GM23338 (cell line): ENCODE measurements at places on chromosomes 1 and 21.

DNA sequence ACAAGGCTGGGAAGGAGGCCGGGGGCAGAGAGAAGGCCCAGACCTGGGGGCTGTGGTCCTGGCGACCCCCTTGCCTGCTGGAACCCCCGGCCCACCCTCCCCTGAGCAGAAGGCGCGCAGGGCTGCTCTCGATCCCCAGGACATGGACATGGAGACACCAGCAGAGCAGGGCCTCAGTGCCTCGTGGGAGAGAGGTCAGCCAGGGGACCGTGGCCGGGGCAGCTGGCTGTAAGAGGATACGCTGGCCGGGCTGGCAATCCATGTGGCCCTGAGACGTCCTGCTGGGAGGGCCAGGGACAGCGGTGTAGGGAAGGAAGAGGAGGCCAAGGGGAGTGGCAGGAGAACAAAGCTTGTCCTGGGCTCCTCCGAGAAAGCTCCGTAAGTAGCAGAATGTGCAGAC, 132.2 kb downstream of the CASZ1 start:
- DNase-seq, result no peak
- H3K4me3 ChIP-seq, result no peak overlapping the region

DNA sequence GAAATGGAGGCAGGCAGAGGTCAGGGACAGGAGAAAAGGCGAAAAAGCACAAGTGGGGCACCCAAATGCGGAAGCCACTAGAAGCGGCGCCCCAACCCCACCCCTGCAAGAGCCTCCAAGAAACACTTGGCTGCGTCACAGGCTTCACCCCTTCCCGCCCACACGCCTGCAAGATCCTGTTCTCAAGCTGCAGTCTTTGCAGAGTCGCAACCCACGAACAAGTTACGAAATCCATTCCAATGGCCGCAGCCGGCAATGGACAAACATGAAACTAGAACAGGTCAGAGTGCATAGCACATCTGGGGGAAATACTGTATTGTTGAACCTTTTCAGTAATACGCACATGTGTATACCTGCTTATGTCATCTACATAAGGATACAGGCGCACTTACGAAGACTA, 103.6 kb downstream of the PSMG1 start:
- H3K4me3 ChIP-seq, result no peak overlapping the region
- H3K27me3 ChIP-seq, result no peaks in the 10 kb centered on the region
- no peak for DNase-seq
- H3K36me3 ChIP-seq, result peaks cover 3% of the 10 kb centered on the region; the same call in 1 of the 2 replicates
- peaks cover 4% of the 10 kb centered on the region; the same call in 1 of the 2 replicates for H3K4me1 ChIP-seq

DNA sequence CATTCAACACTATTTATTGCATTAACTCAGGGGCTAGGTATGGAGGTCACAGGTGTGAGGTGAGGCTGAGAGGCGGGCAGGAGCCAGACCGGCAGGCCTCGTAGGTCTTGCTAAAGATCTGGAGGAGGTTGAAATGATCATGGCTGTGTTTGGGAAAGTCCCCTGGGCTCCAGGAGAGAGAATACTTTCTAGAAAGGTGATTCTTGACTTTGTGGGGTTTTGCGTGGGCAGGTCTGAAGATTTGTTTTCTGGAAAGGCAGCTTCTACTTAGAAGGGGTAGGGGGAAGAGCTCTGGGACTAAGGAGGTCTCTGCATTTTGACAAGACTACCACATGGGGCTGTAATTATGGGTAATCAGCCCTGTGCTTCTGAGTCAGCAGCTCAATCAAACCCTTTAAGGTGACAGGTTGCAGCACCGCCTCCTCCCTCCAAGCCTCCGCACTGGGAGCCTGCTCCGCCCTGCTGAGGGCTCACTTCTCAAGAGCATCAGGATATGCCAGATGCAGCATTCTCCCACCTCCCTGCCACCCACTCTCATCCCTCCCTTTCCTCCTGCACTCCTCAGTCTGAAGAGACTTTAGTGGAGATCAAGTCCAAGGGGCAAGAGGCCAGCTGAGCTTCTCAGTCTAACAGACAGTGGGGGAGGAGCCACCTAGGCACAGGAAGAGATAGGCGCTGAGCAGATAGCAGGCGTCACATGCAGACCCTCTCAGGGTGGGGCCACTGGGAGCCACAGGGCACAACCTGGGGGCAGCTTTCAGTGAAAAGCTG, 30.5 kb downstream of the SLC30A1 start:
- H3K27ac ChIP-seq, result no peak overlapping the region
- H3K27me3 ChIP-seq, result no peaks in the 10 kb centered on the region
- H3K36me3 ChIP-seq, result no peaks in the 10 kb centered on the region
- no peak overlapping the region for H3K4me3 ChIP-seq
- H3K4me1 ChIP-seq, result peaks cover 9% of the 10 kb centered on the region; the same call in 1 of the 2 replicates

DNA sequence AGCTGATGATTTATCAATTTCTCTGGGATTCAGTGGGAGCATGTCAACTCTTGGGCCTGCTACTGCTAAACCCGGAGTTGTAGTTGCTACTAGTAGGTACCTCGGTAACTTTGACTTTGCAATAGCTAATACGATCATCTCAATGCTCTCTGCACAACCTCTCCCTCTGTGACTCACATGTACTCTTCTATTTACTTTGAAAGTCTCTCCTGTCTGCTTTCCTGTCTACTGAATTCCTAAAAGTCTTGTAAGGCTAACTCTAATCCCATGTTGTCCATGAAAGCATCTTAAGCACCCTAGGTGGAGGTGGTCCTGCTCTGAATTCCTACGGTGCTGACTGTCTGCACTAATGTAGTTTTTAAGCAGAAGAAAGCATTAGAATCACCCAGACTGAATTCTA, 29.3 kb downstream of the SLC9C2 start:
- no peaks in the 10 kb centered on the region for H3K36me3 ChIP-seq
- H3K4me3 ChIP-seq, result no peak overlapping the region
- DNase-seq, result no peak
- no peaks in the 10 kb centered on the region for H3K4me1 ChIP-seq
- no peaks in the 10 kb centered on the region for H3K27me3 ChIP-seq

DNA sequence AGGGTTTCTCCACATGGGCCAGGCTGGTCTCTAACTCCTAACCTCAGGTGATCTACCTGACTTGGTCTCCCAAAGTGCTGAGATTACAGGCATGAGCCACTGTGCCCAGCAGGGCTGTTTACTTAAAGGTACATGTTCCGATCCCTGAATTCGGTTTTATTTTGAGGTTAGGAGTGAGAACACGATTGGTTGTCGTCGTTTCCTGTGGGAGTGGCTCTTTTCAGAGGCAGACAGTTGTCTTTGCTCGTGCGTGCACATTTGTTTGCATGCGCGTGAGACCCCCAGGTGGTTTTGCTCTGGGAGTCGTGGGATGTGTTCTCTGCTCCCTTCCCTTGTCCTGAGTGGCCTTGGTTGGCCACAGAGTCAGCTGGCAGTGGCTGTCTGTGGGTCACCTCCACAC, 60.2 kb downstream of the SKI start:
- no peak for DNase-seq
- peaks cover 20% of the 10 kb centered on the region for H3K4me1 ChIP-seq
- no peak overlapping the region for H3K27ac ChIP-seq
- no peaks in the 10 kb centered on the region for H3K27me3 ChIP-seq
- no peaks in the 10 kb centered on the region for H3K36me3 ChIP-seq

- no peaks in the 10 kb centered on the region for H3K27me3 ChIP-seq
- no peaks in the 10 kb centered on the region for H3K36me3 ChIP-seq
- no peak overlapping the region for H3K4me3 ChIP-seq
- no peak for DNase-seq
Observed at GRCh38 chr1:174815474-174815908, 184.3 kb upstream of the CACYBP start.

DNA sequence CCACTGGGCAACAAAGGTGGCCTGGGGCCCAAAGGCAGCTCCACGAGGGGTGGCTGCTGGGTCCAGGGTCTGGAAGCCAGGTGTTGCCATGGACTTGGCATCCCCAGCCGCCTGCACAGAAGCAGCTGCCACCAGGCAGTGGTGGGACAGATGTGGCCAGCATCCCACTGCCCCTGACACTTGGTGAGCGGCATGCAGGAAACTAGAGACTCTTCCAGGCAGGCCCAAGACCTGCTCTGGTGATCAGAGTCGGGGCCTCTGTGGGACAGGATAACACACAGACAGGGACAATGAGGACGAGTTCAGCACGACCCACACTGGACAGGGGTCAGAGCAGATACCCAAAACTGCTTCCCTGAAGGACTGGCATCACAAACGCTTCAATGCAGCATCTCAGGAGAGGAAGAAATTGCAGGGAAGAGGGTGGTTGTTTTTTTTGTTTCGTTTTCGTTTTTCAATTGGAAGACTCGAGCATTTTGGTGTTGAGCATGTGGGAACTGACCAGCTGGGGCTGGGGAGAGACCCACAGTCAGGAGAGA, 34.1 kb upstream of the RNF187 start:
- no peak for DNase-seq
- H3K4me1 ChIP-seq, result peaks cover 7% of the 10 kb centered on the region; the same call in 1 of the 2 replicates
- H3K36me3 ChIP-seq, result no peaks in the 10 kb centered on the region
- no peak overlapping the region for H3K27ac ChIP-seq
- peaks cover 17% of the 10 kb centered on the region for H3K27me3 ChIP-seq

- H3K27ac ChIP-seq, result no peak overlapping the region
- H3K4me3 ChIP-seq, result no peak overlapping the region
- no peaks in the 10 kb centered on the region for H3K4me1 ChIP-seq
- DNase-seq, result no peak
- H3K36me3 ChIP-seq, result no peaks in the 10 kb centered on the region
- no peaks in the 10 kb centered on the region for H3K27me3 ChIP-seq
Observed at GRCh38 chr1:238360474-238360873, 469.8 kb upstream of the ZP4 start.

GRCh38 chr1:205324781-205325180, 3.2 kb upstream of the NUAK2 start:
- H3K4me1 ChIP-seq, result peaks cover 12% of the 10 kb centered on the region
- H3K36me3 ChIP-seq, result no peaks in the 10 kb centered on the region
- H3K27me3 ChIP-seq, result peaks cover 7% of the 10 kb centered on the region
- H3K4me3 ChIP-seq, result no peak overlapping the region
- peak; percentile 52 for DNase-seq
- H3K27ac ChIP-seq, result peak overlapping the region; percentile 35; the same call in 1 of the 2 replicates

DNA sequence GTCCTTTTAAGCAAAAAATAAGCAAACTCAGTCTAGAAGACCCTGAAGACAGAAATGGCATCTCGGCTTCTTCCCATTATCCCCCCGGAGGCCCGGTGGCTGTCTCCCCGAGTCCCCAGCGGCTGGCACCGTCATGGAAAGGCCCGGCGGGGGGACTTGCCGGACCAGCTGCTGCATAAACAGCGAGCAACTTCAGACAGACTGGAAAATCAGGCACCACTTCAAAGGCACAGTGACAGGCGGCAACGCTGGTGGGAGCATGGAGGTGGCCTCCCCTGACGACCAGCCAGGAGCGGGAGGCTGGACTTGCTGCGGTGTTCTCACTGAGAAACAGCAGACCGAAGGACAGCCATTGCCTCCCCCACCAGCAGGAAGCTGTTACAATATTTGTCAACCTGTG, 18.4 kb upstream of the C1QA start:
- no peak overlapping the region for H3K4me3 ChIP-seq
- DNase-seq, result no peak
- no peaks in the 10 kb centered on the region for H3K4me1 ChIP-seq
- H3K36me3 ChIP-seq, result no peaks in the 10 kb centered on the region
- H3K27me3 ChIP-seq, result no peaks in the 10 kb centered on the region

DNA sequence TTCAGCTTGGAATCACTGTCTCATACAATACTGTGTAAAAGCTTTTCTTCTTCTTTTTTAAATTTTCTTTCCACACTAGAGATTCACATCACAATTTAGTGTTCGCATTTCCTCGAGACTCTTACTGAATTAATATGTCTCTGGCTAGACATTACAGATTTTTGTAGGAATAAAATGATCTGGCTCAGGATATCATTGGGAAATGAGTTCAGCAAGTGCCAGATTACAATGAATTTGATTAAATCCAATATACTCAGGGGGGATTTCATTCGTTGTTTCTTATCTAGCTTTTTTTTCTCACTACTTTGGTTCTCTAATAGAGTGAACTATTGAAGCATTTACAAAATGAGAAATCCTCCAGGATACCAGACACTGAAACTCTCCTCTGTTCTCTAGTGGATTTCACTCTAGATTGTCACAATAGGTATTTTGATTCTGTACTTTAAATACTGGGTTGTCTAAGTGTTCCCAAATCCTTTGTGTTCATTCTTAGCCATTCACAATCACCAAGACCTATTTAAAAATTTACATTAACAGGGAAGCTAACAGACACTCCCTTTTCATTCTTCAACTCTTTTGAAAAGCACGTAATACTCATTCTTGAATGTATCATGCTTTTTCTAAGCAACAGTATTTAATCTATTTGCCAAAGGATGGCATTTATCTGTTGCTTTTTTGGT, 2.8 kb upstream of the TSEN15 start:
- H3K4me1 ChIP-seq, result peaks cover 52% of the 10 kb centered on the region
- no peaks in the 10 kb centered on the region for H3K27me3 ChIP-seq
- DNase-seq, result no peak
- peak overlapping the region; percentile 79; the same call in 1 of the 2 replicates for H3K27ac ChIP-seq
- H3K4me3 ChIP-seq, result no peak overlapping the region

DNA sequence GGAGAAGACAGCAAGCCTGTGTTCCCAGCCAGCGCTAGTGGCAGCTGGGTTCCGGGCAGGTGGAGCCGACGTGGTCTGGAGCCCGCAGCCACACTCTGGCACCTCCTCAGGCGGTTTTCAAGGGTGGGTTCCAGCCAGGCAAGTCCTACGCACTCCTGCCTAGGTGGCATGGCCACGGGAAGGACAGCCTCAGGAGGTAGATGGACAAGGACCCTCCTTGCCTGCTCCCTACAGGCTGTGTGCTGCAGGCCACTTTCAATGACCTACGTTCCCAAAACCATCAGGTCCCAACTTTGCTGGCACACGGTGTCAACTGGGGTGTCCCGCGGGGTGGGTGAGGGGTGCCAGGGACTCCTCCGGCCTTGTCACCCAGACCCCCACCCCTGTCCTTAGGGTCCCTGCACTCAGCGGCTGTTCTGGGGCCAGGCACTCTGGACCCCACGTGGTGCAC, 6.7 kb upstream of the PTGER3 start:
- H3K4me3 ChIP-seq, result no peak overlapping the region
- peak; percentile 8 for DNase-seq
- H3K27ac ChIP-seq, result no peak overlapping the region
- no peaks in the 10 kb centered on the region for H3K27me3 ChIP-seq

- no peak for DNase-seq
- no peaks in the 10 kb centered on the region for H3K36me3 ChIP-seq
- peaks cover 8% of the 10 kb centered on the region for H3K4me1 ChIP-seq
- no peak overlapping the region for H3K27ac ChIP-seq
- no peak overlapping the region for H3K4me3 ChIP-seq
- H3K27me3 ChIP-seq, result no peaks in the 10 kb centered on the region
Observed at GRCh38 chr1:61332196-61332753, 249.9 kb downstream of the NFIA start.

- H3K27ac ChIP-seq, result no peak overlapping the region
- H3K4me3 ChIP-seq, result no peak overlapping the region
- 0 out of 2 replicates have a peak, but pooled peaks cover 2% of the 10 kb centered on the region for H3K36me3 ChIP-seq
- no peaks in the 10 kb centered on the region for H3K27me3 ChIP-seq
- no peak for DNase-seq
Observed at GRCh38 chr1:72202761-72203160, 79.6 kb downstream of the NEGR1 start.

GRCh38 chr1:109642626-109643025, 13.3 kb upstream of the GSTM4 start:
- DNase-seq, result no peak
- H3K36me3 ChIP-seq, result no peaks in the 10 kb centered on the region
- H3K4me3 ChIP-seq, result no peak overlapping the region
- H3K4me1 ChIP-seq, result no peaks in the 10 kb centered on the region
- no peak overlapping the region for H3K27ac ChIP-seq

- peak within 1 kb of the TSS; percentile 69 for H3K4me3 ChIP-seq
- H3K27ac ChIP-seq, result peak within 1 kb of the TSS; percentile 57
- 0 out of 2 replicates have a peak, but pooled peaks cover 6% of the 10 kb centered on the region for H3K36me3 ChIP-seq
- no peaks in the 10 kb centered on the region for H3K27me3 ChIP-seq
- peaks cover 30% of the 10 kb centered on the region for H3K4me1 ChIP-seq
- DNase-seq, result peak; percentile 96
Observed at GRCh38 chr1:27934818-27935549, at the start of gene SMPDL3B. Gene SMPDL3B (plus strand): TSS chr1:27935000. CDS start chr1:27935184, 184 bp downstream.
